Right lung (tissue), 10 donors: ENCODE measurements at places on chromosomes 4 and X.

DNA sequence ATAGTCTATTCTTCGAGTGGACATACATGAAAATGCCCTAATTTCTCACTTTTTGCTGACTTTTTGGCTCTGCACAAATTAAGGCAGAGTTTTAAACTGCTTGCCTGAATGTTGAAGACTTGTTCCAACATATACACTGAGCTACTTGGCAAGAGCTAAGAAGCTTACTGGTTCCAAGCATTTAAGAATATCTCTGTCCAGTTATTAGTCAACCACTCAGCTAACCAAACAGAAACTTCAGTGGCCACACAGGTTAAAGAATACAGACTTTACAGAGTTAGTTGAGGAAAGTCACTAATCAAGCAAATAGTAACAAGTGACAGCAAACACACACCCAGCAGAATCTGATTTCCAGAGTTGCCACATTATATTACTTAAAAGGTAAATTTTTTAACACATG, 35.5 kb downstream of the AMER1 start:
- DNase-seq = no peak

DNA sequence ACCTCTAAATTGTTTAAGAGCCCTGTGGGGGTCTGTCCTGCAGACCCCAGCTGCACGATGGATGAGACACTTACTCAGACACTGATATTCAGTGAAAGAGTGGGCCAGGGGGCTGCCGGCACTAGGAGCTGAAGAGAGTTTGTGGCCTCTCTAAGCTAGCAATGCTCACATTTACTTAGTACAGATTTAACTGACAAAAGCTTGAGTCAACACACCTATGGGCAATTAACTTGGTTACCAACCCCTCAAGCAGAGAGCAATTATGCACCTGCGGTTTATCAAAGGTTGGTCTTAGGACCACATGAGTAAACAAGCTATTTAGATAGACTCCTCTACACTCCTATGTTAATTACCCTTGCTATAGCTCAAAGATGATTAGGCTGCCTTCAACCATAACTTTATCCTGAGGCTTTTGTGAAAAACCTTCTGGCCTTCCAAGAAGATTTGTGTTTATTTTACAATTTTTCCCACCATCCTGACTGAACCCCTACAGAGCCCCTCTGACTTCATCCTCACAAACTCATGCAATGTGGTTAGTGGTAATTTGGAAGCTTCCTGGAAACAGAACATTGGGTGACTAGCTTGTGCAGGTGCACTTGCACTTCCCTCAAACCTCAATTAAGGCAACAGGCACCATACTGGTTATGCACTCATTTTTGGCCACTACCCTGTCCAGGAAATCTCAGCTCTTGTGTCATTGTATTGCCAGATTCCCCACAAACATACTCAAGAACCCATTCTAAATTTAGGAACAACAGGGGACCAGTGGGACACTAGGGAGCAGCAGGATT, 234.4 kb upstream of the ITM2A start:
- DNase-seq = no peak

- DNase-seq = no peak
Observed at GRCh38 chrX:132257116-132257515, 37.9 kb upstream of the RAP2C start.

GRCh38 chr4:82889287-82889686, 1.7 kb downstream of the SEC31A start:
- no peak for DNase-seq

DNA sequence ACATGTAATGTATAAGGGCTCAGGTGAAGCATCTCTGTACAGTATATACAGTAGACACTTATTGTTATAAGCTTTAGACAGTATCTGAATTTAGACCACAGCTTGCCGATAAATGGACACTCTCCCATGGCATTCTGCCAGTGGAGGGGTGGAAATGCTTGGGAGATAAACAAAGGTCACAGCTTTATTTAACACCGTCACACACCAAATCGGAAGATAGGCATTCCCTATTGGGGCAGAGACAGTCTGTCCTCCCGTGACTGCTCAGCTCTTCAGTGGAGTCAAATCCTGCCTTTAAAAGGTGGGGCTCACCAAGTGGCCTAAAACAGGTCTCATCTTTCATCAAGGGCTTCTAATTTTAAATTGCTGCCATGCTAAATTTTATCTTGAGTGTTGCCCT, 178.8 kb downstream of the CAMK2D start:
- DNase-seq = no peak

- DNase-seq = no peak
Observed at GRCh38 chr4:183402771-183403170, 41.7 kb upstream of the CDKN2AIP start.

- no peak for DNase-seq
Observed at GRCh38 chrX:145817331-145818185, at the start of gene SLITRK2. TSS of gene SLITRK2 (plus strand) at chrX:145817829. CDS start at chrX:145822426, 4,597 bp downstream.

DNA sequence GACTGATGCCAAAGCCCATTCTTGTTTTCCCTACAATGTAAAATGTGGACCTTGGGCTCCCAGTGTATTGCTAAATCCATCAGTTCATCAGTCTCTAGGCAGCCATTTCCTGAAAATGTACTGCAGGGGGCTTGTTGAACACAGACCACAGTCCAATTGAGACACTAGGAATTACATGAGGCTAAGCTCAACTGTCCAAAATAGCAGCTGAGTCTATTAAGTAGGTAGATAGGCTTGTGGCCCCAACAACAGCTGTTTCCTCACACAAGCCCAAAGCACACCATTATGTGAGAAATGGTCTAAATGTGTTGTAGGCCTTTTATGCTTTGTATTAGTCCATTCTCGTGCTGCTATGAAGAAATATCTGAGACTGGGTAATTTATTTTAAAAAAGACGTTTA, 60.0 kb upstream of the PAK3 start:
- DNase-seq = no peak

GRCh38 chrX:75989806-75990590, 182.9 kb upstream of the PBDC1 start:
- no peak for DNase-seq

DNA sequence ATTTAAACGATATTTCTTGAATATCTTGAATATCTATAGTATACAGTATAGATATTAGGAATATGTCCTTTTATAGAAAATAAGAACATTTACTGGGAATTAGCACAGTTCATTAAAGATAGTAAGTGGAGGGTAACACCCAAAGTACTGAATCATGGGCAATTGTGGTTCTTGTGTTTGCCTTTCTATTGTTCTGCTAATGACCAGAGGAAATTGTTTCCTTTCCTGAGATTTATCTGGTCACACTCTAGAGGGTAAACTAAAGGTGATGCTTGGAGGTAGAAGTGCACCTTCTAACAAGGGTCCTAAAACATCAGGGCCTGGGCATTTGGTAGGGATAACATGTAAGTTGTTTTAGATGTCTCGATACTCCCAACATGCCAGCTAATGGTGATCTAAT, 241.3 kb upstream of the SFRP2 start:
- DNase-seq = no peak

DNA sequence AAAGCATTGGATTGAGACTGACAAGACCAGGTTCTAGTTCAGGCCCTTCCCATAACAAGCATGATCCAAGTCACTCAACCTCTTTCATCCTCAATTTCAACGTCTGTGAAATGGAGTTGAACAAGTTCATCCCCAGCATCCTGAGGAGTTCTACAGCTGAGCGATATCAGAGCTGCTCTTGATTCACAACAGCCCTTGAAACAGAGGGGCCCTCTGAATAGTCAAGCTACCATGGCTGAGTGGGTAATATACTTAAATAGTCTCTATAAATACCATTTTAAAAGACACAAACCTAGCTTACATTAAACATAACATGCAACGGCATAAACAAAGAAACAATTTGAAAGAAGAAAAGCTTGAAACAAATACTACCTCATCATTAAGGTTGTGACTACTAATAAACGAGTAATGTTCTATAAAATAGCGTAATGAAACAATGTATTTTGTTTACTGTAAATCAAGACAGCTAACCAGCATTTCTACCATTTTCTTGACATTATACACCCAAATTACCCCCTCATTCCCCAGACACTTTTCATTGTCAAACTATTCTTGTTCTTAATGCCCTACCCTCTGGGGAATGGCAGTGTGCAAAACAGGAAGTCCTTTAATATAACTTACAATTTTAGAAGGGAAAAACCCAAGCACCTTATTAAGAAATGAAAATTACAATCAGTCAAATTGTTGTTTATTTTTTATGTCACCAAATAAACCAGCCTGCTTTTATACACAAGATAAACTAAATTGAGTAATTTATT, 202.3 kb downstream of the PARM1 start:
- no peak for DNase-seq

- DNase-seq = peak; percentile 39
Observed at GRCh38 chr4:40736910-40737309, 12.8 kb upstream of the NSUN7 start.

- no peak for DNase-seq
Observed at GRCh38 chr4:105544520-105545286, 7.7 kb upstream of the ARHGEF38 start.

DNA sequence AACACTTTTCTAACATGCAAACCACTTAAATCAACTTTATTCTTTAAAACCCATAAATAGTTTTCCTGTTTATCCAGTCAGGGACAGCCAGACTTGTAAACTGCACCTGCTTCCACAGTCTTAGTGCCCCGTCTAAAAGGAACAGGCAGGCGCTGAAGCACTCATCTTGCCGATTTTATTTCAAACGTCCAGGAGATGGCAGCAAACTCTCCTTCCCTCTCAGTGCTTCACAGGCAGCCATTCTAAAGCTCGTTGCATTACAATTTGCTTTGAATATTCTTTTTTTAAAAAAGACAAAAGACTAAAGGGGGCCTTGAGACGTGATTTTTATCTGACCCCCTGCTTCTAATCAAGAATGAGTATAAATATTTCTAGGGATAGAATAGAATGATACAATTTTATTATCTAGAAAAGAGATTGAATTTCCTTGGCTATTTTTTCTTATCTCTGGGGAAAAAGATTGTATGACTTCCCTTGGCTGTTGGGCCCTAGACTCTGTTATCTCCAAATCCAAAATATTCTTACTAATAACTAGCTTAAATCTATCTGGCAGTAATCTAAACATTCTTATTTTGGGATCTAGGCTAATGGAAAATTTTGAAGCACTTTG, 93.6 kb upstream of the MYOZ2 start:
- DNase-seq = peak; percentile 65

DNA sequence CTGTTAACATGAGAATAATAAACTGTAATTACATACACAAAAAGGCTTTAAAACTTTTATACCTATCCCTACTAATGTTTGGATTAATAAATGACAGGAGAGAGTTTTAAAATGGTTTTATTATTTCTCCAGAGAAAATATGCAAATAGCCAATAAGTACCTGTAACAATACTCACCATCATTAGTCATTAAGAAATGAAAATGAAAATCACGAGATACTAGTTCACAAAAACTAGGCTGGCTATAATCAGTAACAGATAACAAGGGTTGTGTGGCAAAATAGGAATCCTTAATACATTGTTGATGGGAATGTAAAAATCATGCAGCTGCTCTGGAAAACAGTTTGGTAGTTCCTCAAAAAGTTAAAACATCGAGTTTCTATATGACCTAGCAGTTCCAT, 25.2 kb upstream of the AP1AR start:
- no peak for DNase-seq

DNA sequence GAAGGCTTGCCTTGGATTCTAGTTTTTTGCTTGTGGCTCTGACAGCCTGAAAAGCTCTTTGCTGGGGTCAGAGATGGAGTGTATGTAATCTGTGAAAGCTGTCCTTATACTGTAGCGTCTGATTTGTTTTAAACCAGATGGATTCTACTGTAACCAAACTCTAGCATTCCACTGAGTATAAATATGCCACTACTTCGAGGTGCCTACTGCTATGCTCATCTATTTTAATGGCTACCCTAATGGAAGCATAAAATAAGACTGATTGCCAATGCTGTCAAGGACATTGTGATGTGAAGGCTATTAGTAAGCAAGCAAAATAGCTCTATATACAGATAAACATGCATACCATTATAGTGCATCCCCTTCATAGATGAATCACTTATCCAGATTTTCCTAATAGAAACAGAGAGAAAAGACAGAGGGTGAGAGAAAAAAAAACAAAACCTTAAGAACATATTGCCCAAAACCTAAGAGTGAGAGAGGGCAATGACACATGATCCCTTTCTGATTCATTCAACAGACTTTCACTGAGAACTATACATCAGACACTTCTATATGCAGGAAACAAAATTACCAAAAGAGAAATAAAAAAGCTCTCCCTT, 1025.8 kb upstream of the LCORL start:
- no peak for DNase-seq

- peak; percentile 24 for DNase-seq
Observed at GRCh38 chr4:36243355-36244256, 708 bp downstream of the ARAP2 start.

DNA sequence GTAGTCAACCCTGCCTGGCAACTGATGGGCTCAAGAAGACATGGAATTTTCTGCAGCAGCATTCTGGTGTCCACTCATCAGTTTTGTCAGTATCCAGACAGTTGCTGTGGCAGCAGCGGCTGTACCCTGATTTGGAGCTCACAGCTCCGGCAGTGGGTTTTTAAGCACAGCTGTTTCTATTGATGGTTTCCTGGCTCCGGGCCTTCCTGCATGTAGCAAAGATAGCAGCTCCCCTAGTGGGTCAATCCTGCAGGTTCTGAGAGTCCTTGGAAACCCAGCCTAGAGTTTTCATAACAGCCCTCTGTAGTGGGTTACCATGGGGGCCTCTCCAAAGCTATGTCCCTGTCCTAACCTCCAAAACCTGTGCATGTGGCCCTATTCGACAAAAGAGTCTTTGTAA, 84.0 kb upstream of the ATP6AP2 start:
- DNase-seq = peak; percentile 56

DNA sequence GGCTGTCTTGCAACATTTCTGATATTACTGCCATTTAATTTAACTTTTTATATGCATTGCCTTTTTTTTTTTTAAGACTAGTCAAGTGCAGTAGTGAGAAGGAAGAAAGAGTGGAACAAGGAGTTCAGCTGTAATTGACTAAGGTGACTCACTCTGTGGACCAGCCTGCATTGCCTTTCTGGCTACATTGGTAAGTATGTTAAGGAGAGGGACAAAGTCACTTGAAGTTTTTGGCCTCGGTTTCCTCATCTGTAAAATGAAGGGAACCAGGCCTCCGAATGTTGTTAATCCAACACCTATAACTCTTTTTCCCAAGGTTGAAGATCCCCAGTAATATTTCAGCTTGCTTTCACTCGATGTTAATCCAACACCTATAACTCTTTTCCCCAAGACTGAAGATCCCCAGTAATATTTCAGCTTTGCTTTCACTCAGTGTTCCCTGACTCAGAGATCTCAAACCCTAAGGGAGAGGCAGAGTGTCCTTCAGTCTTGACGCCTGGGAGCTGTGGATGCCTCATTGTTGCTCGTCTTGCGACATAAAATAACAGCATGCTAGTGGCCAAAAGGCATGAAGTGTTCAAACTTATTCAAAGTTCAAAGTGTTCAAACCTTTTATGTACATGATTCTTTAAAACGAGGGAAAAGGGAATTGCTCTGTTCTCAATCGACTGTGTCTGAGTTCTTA, 102.0 kb downstream of the SORBS2 start:
- DNase-seq = no peak

- no peak for DNase-seq
Observed at GRCh38 chr4:52627876-52628275, 31.2 kb downstream of the USP46 start.

- no peak for DNase-seq
Observed at GRCh38 chrX:9676306-9676705, 89.3 kb downstream of the GPR143 start.

- DNase-seq = no peak
Observed at GRCh38 chr4:173415092-173415491, 16.2 kb upstream of the SCRG1 start.
